Lower leg skin (tissue), 4 donors: ENCODE measurements at places on chromosomes 13 and 19. TPM values are rescaled to one million over a fixed set of nuclear protein-coding genes. Genes with fewer than 3 reads are reported as not detected.

STOML3 gene
- not detected for total RNA-seq

LENG9 gene
- total RNA-seq = 6.2 TPM

MOB3A gene
- 40.5 TPM for total RNA-seq

FGF9 gene
- 0.15 TPM for total RNA-seq

PRMT1 gene
- total RNA-seq = 102 TPM

GJA3 gene
- 0.52 TPM for total RNA-seq

MEIOSIN gene
- not detected for total RNA-seq

UBE2L5 gene
- 0.13 TPM for total RNA-seq
